ENCODE measurements at places on chromosomes 2 and 18.

DNA sequence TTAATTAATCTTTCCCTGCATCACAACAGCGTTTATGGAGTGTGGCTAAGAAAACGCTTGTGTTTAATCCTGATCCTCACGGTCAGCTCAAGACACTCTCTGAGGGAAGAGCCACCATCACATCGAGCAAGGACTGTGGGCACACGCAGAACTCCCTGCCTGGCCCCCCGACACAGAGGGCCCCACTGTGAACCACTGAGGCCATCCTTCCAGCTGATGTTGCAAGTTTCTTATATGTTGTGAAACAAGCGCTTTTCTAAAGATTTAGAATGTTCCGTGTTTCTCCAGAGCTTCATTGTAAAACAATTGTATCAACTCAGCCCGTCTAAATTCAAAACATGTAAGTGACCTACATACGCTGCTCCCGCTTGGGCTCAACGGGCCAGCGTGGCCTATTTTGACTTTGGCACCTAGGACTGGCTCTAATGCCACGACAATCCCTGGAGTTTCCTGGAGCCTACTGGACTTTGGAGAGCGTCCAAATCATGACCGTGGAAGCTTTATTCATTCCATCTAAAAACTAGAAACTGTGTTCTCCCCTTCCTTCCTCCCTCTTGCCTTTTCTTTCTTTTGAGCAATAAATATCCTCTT is 34.9 kb downstream of the SERPINE2 start:
- no peak for DNase-seq

DNA sequence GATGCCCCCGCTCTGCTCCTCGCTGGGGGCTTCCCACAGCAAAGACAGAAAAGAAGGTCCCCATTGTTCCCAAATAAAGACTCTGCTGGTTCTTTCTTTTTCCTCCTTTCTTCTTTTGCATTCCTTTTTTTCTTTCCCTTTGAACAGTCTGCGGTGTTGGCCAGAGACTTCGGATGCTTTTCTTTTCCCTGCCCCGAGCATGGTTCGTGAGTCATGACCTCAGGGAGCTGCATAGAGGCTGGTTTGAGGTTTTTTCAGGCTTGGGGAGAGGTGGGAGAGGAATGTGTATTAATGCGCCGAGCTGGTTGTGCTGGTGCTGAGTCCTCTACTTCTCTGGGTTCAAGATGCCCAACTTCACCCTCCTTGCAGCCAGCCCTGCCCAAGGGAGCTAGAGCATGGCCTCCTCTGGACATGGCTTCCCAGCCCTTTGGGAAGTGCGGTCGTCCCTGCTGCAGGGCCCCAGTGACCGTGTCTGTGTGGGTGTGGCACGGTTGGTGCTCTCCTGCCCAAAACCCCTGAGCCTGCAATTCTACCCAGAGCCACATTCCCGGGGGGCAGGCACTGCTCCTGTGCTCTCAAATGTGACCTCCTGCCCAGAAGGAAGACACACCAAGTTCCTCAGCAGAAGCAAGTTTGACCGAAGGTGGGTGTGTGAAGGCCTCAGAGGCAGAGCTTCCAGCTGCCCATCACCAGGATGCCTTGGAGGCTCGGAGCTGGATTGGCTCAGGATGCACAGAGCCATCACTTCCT is 9.0 kb upstream of the ARHGEF4 start:
- no peak for DNase-seq

- DNase-seq = no peak
Observed at GRCh38 chr2:217849154-217849975, 153.4 kb downstream of the TNS1 start.

DNA sequence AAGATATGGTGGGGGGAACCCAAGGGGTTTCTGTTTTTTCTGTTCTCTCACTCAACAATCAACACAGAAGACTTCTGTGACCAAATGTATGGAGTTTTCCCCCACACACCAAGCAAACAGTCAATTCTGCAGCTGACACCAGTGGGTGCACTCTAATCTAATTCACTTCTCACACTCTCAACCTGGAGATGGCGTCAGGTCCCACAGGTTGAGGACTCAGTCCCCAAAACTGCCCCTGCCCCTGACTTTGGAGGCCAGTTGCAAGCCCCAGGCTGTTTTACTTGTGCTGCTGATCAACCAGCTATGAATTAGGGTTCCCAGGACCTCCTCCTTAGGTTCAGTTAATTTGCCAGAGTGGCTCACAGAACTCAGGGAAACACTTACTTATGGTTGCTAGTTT is 6.2 kb downstream of the RNU2-63P start:
- DNase-seq = no peak

GRCh38 chr18:56197241-56197859 is 441.0 kb downstream of the TXNL1 start:
- DNase-seq = no peak

GRCh38 chr2:148726228-148726627 is 81.7 kb downstream of the EPC2 start:
- no peak for DNase-seq

All from NCI-H524 (cell line).